ENCODE measurements at places on chromosomes 6 and 20.

DNA sequence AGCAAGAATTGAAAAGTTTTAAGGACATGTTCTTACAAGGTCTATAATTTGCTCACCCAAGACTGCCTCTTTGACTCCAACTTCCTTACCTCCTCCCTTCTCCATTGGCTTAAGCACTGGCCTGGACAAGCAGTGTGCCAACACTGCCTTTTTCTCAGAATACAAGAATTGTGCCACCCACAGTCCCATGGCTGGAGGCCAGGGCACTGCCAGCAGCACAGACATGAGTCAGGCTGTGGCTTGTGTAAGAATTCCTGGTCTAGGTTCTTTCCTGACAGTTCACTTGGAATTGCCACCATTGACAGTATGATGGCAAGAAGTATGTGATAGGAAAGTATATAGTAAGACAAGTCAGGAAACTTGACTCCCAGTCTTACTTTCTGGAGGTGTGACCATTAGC lies 202.7 kb upstream of the MARCKS start:
- DNase-seq: no peak

DNA sequence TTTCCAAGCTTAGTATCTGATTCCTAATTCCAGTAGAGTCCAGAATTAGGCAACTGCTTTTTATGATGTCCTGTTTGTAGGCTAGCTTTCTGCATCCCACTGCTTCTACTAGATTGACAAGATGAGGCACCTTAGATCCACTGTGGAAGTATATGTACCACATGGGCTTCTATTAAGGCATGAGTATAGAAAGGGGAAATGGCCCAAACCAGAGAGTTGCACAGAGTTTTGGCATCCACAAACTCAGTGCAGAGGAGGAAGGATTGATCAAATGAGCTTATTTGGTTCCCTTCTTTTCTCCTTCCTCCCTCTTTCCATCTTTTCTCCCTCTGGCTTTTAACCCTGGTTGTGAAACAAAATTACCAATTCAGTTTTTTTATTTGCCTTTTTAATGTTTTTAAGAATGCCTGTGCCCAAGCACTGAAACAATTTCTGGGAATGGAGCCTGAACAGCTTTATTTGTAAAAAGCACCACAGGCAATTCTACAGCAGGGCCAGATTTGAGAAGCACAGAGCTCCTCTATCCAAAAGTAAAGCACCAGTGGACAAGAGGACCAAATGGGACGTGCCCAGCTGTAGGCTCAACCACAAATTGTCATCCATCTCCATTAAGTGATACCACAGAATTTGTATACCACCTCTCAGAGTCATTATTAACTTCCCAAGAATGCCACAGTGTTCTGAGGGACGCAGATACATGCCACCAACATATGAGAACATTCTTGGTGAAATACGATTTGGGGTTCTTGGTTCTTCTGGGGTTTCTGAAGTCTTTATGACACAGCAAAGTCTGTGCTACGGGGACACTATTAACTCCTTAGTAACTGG lies 969.1 kb downstream of the KIF16B start:
- DNase-seq: no peak

DNA sequence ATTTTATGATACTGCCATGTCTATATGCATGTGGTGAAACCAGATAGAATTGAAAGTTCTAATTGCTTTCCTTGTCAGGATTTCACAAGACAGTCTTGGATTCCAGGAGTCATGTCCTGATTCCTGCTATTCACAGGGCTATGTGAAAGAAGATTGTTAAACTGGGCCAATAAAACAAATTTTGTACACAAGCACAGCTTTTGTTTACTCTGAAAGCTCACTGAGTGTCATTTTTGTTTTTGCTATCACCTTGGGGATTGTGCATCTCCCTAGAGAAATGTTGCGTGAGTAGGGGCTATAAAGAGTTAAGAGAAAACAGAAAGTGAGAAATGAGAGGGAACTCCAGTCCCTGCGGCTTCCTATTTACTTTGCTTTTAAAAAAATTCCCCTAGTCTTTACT lies 627.5 kb downstream of the PKHD1 start:
- DNase-seq: no peak

GRCh38 chr6:134381959-134382358 lies 64.0 kb upstream of the SGK1 start:
- no peak for DNase-seq

DNA sequence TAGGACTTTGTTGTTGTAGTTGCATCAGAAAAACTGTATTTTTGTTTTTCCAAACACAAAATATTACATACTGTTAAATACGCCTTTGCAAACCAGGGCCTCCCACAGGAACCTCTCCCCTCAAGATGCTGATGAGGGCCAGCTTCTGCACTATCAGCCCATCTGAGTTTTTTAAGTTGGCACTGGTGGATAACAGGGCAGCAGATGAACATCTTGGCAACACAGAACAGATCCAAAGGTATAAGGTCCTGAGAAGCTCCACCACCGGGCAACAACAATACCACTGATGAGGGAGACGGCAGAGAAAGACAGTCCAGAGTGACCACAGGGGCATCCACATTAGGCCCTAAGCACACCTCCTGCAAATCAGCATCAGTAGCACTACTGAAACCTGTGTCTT lies 177.7 kb downstream of the DLL1 start:
- no peak for DNase-seq

- no peak for DNase-seq
These were observed 13.6 kb upstream of the MYMX start for GRCh38 chr6:44202972-44203750.

DNA sequence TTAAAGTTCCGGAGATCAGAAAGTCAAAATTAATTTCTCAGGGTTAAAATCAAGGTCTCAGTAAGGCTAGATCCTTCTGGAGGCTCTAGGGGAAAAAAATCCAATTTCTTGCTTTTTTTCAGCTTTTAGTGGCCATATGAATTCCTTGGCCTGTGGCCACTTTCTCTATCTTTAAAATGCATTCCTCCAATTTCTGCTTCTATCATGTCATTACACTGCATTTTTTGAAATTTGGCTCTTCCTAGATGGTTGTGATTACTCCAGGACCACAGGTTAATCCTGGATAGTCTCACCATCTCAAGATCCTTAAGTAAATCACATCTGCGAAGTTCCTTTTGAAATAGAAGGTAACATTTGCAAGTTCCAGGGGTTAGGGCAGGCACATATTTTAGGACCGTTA lies 1294.9 kb upstream of the CITED2 start:
- no peak for DNase-seq

GRCh38 chr6:43938178-43939105 lies 168.4 kb downstream of the VEGFA start:
- no peak for DNase-seq

GRCh38 chr6:152356016-152356415 lies 281.1 kb downstream of the SYNE1 start:
- no peak for DNase-seq

DNA sequence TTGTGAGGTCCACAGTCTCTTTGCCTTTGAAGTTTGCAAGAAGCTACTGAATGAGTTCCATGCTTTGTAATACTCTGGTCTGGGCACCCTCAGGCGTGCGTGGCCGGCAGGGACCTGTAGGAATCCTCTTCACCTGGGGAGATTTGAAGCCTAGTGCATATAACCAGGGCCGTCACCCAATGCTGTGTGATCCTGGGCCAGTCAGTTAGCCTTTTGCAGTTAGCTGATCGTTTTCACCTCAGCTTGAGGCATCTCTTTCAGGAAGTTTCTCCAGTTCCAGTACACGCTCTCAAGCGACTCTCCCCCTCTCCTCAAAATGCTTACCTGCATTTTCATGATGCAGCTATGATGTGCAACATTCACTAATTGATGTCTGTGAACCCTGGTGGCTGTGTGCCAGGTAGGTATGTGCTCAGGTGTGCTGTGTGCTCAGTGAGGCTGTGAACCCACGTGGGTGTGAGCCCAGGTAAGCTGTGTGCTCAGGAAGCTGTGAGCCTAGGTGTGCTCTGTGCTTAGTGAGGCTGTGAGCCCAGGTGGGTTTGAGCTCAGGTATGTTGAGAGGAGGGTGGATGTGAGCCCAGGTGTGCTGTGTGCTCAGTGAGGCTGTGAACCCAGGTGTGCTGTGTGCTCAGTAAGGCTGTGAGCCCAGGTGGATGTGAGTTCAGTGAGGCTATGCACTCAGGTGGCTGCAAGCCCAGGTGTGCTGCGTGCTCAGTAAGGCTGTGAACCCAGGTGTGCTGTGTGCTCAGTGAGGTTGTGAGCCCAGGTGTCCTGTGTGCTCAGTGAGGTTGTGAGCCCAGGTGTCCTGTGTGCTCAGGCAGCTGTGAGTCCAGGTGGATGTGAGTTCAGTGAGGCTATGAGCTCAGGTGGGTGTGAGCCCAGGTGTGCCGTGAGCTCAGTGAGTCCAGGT lies 120.4 kb downstream of the PHACTR3 start:
- DNase-seq: no peak

DNA sequence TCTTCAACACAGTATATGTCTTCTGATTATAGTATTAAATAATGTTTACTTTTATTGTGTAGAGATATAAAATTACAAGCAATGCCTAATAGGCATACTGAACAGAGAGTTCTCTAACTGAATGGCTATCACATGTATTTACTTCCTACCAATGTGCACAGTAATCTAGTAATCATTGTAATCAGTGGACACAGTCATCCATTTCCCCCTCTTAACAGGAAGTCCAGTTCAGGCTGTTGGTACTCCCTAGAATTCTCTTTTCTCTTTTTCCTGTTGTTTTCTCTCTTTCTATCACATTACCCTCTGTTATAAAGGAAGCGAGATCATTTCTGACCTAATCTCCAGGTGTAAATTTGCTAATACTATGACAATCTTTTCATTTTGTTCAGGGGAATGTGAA lies 172.5 kb downstream of the HTR1B start:
- DNase-seq: no peak

DNA sequence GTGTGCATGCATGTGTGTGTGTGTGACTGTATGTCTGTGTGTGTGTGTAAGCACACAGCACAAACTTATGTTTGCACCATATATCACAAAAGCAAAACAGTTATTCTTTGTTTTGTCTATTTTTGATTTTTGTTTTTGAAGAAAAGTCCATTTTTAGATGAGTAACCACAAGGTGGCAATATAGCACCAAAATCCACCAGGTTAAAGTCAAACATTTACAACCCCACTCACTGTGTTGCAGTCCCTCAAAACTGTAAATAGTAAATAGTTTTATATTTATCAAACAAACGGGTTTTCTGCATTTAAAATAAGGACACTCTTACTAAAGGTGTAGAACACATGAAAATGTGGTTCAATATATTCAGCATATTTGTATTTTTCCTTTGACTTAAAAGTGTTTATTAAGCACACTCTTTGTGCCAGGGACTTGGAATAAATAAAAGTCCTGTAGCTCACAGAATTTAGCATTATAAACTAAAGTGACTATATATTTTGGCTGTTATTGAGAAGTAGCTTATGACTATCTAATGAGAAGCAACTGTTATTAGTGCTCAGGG lies 118.5 kb downstream of the GFRAL start:
- no peak for DNase-seq

GRCh38 chr20:49583669-49584417 lies 15.9 kb upstream of the PTGIS start:
- no peak for DNase-seq

- no peak for DNase-seq
These were observed 74.6 kb downstream of the OR2B2 start for GRCh38 chr6:27837625-27838057.

GRCh38 chr6:163390770-163391169 lies 23.7 kb upstream of the QKI start:
- DNase-seq: no peak

- DNase-seq: no peak
These were observed 214.3 kb upstream of the PLCB4 start for GRCh38 chr20:8854571-8854970.

DNA sequence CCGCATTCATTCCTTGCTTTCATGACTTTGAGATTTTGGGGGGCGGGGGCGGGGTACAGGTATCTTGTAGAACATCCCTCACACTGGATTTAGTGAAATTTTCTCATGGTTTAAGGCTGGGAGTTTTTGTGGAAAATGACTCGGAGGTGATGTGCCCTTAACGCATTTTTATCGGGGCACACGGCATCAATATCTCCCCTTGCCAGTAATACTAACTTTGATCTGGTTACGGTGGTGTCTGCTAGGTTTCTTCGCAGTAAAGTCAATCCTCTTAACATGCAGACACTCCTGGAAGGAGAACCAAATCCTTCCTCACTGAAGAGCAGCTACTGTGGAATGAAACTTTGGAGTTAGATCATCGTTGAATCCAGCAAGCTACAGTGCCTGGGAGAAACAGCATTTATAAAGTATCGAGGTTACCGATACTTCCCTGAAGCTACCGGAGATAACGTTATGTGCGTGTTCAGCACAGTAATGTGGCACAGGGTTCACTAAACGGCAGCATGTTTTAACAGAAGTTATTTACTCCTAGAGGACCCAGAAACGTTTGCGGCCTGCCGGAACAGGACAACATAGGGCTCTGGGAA lies 1.2 kb upstream of the DYNLRB1 start:
- DNase-seq: no peak

DNA sequence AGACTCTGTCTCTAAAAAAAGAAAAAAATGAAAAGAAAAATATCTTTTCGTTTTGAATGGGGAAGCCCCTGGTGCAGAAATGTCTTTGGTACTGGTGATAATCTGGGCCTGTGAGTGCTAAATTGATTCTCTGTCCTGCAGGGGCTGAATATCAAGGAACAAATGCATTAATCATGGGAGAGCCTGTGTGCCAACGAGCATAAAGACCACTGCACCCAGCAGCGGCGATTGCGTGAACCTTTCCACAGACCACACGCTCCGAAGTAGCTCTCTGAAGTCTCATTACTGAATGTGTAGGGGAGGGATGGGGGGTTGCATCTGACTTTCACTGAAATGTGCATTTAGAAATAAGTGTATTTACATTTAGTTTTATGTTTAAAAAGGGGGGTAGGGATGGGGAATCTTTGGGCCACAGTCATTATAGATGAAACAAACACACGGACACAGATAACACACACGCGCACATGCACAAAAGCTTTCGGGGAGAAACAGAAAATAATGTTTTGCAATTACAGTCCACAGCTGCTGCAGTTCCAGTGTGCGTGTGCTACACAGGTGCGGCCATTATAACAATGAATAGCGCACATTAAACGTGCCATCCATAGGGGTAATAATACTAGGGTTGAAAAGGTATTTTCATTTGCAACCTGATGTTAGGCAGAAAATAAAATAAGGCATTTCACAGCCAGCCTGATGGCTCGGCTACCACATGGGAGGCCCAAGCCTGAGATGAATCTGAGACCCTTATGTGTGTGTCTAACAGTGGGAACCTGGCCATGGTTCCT lies 154.0 kb downstream of the MBOAT1 start:
- DNase-seq: no peak

- DNase-seq: no peak
These were observed 2.0 kb downstream of the QRSL1 start for GRCh38 chr6:106631346-106631745.

Data from activated CD8-positive, alpha-beta memory T cell treated with anti-CD3 and anti-CD28 coated beads for 1 hour (primary cell).